Hematopoietic multipotent progenitor cell (in vitro differentiated cells): ENCODE measurements at places on chromosomes 2 and 18. TPM values are rescaled to one million over a fixed set of nuclear protein-coding genes. Genes with fewer than 3 reads are reported as not detected.

GRCh38 chr18:46678785-46679399 lies 21.9 kb upstream of the LOXHD1 start:
- DNase-seq: no peak

TNFRSF11A gene
- total RNA-seq: 2.2 TPM

CFAP221 gene
- total RNA-seq: not detected

PRKCE gene
- 11.8 TPM for total RNA-seq

DNA sequence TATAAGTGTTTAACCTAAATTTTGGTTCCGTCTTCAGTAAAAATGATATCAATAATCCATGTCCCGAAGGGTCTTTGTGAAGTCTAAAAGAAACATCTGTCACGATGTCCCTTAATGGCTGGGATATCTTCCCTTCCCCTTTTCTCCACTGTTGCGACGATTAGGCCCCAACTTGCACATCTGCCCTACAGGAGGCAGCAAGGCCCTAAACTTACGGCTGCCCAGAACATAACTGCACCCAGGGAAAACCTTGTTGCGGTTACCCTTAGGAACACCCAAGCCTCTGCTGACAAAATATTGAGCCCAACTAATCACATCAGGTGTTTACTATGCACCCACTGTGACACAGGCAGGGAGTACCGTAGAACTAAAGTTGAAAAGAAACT lies 1.3 kb upstream of the SMAD2 start:
- peak; percentile 53 for DNase-seq

DNA sequence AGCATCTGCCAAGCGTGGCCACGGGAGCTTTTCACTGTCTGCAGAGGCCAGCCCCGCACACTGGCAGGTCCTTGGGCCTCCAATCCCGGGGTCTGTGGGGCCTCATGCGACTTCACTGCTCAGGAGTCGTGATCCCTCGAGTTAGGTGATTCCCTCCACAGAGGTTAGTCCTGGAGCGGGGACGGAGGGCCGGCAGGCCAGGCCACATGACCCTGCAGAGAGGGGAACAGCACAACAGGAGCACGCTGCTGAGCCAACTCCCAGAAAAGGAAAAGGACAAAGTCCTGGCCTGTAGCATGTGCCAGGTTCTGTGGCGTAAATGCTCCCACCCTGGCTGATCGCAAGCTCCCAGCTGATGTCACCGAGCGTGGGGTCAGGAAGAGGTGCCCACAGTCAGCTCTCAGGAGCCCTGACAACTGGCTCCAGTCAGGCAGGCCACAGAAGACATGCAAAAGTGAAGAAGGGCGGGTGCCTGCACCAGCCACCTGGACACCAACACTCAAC lies 15.3 kb upstream of the PRLH start:
- no peak for DNase-seq

GRCh38 chr2:118474541-118474920 lies 372.9 kb downstream of the EN1 start:
- DNase-seq: no peak

DNA sequence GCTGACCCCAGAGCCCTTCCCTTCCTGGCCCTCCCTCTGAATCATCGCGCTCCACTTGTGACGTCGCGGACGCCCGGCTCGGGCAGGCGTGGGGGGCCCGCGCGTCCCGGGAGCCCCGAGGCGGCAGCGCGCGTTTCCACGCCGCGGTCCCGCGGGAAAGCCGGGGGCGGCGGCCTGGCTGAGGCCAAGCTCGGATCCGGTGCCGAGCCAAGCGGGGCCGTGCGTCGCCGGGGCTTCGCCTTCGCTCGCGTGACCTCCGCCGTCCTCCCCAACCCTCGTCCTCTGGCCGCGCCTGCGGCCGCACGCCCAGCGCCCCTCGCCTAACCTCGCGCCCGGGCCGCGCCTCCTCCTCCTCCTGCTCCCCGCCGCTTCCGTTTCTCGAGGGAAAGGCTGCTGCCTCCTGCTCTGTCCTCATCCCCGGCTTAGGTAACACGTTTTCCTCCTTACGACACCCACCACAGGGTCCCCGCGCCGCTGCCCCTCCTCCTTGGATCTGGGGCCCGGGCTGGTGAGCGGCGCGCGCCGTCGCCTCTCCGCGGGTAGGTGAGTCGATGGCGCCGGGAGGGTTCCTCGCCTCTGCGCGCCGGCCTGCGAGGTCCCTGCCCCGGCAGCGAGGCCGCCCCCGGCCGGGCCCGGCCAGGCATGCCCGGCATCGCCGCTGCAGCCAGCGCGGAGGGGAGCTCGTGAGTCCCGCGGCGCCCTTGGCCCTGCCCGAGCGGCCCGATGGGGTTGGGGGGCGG lies at the start of gene INPP1:
Gene INPP1, plus strand, starts transcription at position 54 of the 740 bp plus-strand sequence. CDS start 16,514 bp downstream, outside the sequence.
- no peak for DNase-seq

PER2 gene
- 19.9 TPM for total RNA-seq

DNA sequence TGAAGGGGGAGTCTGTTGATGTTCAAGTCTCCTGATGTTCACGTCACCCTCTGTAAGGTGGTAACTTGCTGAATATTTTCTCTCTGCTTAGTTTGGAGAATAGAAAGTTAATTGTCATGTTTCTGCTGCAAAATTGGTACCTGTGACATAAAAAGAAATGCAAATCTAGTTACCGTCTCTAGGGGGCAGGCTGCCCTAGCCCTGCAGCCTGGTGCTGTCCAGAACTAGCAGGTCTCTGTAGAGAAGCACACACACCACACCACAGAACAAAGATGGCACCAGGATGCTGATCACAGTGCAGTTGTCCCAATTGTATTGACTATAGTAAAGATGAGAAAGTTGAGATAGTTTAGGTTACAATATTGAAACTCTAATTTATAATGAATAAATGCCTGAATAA lies 47.0 kb downstream of the SLC9A4 start:
- peak; percentile 61 for DNase-seq
